ENCODE measurements at places on chromosomes 16 and 17.

DNA sequence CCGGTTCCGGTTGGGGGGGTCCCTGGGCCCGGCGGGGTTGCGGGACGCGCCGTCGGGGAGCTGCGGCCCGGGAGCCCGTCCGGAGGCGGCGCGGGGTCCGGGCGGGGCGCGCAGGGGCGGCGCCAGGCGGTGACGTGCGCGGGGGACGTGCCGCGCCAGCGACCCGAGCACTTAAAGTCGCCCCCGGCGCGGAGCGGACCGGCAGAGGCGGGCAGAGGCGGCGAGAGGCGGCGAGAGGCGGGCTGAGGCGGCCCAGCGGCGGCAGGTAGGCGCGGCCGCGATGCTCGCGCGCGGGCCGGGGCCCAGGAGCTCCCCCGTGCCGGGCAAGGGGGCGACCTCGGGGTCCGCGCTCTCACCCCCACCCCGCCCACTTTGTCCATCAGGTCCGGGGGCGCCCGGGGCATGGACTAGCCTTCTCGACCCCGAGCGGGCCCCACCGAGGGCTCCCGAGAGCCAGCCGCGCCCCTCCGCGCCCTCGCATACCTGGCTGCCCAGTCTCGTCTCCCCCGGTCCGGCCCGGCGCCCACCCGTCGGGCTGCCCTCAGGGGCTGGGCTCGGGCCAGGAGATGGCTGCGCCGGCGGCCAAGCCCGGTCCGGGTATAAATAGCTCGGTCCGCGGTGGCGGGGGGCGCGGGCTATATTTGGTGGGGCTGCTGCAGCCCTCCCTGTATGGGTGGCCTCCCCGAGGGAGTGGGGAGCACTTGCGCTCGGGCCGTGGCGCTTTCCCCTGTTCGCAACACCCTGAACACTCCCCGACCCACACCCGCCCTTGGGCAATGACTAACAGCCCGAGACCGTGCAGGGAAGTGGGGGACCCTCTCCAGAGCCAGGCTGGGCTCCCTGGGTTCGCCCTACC, at the start of gene SLC16A3:
TSS of gene SLC16A3 (plus strand) at position 201 of the 856 bp plus-strand sequence. CDS start 6,967 bp downstream, outside the sequence.
- peak; percentile 61 for DNase-seq

GRCh38 chr17:47210105-47210504, 957 bp downstream of the MYL4 start:
- no peak for DNase-seq

DNA sequence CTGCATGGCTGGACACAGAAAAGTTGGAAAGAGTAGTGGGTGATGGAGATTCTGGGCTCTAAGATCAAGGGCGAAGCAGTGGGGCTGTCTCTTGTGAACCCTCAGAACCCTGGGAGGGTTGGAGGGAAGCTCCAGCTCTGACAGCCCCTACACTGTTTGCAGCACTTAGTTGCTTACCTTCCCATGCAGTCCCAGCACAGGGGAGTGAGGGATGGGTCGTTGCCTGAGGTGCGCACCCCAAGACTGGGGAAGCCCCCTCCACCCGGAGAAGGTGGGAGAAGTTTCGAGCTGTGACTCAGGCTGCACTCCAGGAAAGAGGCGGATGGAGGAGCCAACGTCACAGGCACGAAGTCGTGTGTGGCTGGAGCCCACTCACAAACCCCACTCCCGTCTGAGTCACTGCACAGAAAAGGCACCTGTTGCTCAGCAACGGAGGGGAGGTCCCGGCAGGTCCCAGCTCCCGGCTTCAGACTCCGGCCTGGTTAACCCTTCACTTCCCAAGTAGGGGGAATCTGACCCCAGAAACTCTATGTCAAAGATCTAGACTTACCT, 60.1 kb downstream of the AIPL1 start:
- DNase-seq = no peak

DNA sequence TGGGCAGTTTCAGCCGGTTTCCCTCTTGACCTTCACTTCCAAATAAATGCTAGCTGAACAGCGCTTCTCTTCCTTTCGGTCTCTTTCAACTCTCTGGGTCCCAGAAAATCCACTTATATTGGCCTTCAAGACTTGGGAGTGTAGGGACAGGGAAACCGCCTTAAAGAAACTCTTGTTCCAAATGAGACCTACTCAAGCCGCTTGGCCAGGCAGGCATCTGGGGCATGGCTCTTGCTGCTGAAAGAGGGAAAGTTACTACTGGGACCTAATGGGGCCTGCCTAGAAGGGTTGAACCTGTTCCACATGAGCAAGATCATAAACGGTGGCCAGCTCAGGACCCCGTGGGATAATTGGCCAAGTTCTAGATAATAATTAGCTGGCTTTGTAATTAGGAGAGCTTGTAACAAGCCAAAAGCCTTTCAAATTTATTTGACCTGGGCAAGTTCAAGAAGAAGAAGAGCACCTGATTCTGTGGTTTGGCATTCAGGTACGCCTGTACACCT, 13.2 kb downstream of the CDH1 start:
- no peak for DNase-seq

DNA sequence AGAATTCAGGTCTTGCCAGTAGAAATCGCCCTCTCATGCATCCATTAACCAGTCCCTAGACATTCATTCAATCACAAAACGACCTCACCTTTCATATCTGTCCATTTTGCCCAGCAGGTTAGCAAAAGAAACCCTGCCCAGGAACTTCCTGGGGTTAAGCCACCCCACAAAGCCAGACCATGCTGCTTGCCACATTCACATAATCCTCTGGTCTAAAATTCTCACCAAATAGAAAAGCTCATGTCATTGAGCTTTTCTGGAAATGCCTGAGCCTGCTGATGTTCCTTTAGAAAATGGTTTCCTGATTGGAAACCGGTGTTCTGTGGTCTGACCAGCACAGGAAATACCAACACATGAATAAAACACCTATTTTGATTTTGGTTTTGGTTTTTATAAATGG, 21.6 kb upstream of the DYNLRB2 start:
- DNase-seq = no peak

GRCh38 chr17:47640076-47640475, 9.6 kb upstream of the KPNB1 start:
- DNase-seq = no peak

GRCh38 chr17:76239538-76240274, 587 bp downstream of the RNF157 start:
- DNase-seq = no peak

DNA sequence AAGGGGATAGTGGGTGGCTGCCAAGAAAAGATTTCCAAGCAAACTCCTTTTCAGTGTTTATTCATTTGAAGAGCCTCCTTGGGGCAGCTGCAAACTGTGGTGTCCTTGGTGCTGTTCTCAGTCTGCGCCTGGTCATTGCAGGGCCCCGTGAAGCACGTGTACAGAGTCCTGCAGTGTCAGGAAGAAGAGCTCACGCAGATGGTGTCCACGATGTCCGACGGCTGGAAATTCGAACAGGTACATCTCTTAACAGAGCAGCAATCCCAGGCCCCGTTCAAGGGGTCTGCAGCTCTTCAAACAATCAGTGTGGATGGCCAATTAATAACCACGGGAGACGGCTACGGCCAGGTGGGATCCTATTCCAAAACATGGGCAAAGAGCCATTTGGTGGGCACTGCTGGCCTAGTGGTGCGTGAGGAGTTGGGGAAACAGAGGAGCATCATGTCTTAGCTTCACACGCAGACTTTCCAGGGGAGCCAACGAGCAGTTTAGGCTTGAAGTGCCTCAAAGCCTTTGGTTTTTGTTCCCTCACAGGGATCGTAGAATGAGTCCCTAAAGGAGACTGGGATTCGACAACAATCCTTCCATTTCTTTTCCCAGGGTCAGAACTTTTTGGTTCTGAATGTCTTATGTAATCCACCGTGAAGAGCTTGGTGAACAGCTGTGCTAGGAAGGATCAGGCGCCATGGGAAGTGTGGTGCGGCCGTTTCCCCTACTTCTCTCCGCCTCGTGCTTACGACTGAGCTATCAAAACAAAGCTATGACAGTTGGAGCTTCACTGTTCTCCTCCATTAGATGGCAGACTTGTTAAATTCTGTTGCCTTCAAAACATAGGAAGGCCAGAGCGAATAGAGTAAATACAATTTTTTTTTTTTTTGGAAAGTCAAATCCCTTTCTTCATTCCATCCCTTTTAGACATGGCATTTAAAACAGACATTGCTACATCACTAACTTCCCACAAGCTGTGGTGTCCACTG, 12.6 kb downstream of the KCTD2 start:
- no peak for DNase-seq

DNA sequence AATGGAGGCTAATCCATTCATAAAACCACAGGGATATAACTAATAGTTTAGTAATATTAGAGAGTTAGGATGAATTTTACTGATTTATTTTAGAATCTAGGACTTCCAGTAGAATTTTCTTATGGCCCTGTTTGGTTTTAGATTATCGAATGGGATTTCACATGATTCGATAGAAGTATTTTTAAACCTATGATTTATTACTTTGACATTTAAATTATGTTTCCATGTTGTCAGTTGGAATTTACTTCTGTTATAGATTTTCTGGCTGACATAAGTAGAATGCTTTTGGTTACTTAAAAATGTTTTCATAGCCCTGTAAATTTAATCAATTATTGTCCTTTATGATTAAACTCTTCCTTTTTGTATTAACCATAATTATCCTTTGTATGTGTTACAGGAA, 158.8 kb downstream of the CHD9 start:
- no peak for DNase-seq

DNA sequence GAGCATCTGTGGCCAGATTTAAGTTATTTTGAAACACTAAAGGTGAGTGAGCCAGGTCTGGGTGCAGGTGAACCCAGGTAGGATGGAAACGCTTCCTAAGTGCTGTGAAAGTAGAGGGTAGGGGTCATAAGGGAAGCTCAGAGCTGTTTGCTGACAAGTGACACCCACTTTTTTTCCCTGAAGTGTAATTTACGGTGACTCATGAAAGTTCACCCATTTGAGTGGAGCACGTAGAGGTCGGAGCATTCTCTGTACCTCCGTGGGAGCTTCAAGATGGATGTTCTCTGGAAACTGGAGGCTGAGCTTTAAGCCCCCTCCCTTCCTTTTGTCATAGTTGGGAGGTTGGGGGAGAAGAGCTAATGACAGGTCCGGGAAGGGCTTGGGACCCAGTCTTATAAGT, 44.3 kb downstream of the MPRIP start:
- DNase-seq = no peak

DNA sequence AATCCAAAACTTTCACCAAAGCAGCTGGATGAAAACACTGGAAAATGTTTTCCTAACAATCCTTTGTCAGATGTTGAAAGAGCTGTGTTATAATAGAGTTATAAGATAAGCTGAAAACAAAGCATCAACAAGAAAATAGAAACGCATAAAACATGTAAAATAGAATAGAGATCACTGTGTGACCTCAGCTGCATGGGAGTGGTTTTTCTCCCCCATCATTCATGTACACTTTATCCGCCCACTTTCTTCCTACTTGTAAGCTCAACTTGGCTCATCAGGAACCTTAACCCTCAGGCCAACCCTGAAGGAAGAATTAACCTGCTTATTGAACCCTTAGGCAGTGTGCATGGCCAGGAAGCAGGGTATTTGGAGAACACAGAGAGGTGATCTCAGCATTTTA, 238.5 kb upstream of the PMFBP1 start:
- DNase-seq = no peak

DNA sequence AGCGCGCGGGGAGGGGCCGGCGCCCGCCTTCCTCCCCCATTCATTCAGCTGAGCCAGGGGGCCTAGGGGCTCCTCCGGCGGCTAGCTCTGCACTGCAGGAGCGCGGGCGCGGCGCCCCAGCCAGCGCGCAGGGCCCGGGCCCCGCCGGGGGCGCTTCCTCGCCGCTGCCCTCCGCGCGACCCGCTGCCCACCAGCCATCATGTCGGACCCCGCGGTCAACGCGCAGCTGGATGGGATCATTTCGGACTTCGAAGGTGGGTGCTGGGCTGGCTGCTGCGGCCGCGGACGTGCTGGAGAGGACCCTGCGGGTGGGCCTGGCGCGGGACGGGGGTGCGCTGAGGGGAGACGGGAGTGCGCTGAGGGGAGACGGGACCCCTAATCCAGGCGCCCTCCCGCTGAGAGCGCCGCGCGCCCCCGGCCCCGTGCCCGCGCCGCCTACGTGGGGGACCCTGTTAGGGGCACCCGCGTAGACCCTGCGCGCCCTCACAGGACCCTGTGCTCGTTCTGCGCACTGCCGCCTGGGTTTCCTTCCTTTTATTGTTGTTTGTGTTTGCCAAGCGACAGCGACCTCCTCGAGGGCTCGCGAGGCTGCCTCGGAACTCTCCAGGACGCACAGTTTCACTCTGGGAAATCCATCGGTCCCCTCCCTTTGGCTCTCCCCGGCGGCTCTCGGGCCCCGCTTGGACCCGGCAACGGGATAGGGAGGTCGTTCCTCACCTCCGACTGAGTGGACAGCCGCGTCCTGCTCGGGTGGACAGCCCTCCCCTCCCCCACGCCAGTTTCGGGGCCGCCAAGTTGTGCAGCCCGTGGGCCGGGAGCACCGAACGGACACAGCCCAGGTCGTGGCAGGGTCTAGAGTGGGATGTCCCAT, 232.8 kb downstream of the SEC14L1 start:
- DNase-seq = no peak

DNA sequence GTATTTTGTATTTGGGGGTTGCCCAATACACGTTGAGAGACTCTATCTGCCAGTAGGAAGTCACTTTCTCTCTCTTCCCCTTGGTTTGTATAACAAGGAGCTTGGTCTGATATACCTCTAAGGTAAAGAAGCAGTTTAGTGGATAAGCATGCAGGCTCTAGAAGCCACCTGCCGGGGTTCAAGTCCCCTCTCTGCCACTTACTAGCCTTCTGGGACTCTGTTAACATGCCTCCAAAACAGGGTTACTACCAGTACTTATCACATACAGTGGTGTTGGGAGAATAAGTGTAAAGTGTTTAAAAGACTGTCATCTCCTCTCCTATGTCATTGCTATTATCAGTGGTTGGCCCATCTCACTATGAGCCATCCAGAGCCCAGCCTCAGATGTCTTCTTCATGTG, 156.1 kb upstream of the HS3ST3A1 start:
- no peak for DNase-seq

DNA sequence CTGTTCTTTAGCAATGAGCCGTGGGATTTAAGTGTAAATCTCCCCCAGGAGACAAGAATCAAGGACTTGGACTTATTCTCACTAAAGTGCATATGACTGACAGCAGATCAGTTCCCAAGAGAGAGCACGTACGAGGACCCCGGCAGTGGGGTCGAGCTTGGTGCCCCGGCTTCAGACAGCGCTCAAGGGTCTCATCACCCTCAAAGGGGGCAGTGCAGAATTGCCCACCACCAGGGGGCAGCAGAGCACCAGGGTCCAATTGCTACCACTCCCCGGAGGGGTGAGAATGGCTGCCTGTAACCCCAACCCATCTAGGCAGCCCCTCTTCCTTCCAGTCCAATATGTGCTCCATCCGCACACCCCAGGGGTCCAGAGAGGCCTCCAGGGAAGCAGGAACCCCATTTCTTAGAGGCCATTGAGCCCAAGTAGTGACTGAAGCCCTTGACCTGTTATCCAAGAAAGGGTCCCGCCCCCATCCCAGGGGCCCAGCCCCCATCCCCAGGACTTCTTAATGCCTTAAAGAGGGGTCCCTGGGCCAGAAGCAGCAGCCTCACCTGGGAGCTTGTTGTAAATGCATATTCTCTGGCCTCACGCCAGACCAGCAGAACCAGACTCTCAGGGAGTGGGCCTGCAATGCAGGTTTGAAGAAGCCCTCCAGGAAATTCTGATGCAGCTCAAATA, 86.1 kb downstream of the ZDHHC7 start:
- peak; percentile 52 for DNase-seq

GRCh38 chr17:41667280-41668041, 21.2 kb upstream of the EIF1 start:
- DNase-seq = no peak

- no peak for DNase-seq
Observed at GRCh38 chr17:67050066-67050465, 5.7 kb downstream of the CACNG1 start.

GRCh38 chr17:49512296-49513043, 17.4 kb downstream of the NGFR start:
- no peak for DNase-seq

GRCh38 chr16:81562174-81562849, 117.7 kb downstream of the CMIP start:
- no peak for DNase-seq
